ENCODE measurements at places on chromosomes 7 and 10.

- no peak for DNase-seq
Observed at GRCh38 chr7:138935465-138936011, 45.7 kb downstream of the KIAA1549 start.

DNA sequence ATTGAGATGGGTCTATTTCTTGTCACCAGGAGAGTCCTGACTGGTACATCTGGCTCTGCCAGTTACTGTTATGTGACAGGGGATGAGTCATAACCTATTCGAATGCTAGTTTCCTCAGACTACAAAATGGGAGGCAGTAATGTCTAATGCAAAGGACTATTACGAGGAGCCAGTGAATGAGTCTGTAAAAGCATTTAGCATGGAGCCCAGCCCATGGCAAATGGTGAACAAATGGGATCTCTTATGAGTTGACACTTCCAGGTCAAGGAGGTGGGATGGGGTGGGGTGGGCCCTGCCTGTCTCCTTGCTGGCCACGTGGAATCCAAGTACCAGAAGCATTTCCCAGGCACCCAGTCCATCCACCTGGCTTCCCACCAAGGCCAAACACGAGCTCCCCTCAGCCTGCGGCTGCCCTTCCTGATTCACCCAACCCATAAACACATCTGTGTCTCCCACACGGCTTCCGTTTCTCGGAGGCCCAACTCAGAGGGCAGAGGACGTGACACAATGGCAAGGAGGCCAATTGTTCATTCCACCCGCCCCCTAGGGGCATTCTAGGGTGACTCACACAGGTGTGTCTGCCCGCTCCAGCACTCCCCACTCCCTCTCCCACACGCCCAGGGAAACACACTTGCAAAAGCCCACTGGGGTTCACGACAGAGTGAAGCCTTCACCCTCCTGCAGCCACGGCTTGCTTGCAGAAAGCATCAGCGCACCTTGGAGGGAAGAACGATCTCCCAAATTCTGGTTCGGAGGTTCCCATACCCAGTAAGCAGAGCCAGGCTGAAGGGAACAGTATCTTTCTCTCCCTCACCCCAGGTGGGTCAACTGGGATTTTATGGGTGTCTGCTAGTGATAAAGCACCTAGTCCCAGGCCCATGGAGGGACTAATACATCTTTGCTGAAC is 109.8 kb downstream of the SH3PXD2A start:
- DNase-seq, result no peak

GRCh38 chr10:123455861-123456260 is 210.3 kb upstream of the GPR26 start:
- no peak for DNase-seq

DNA sequence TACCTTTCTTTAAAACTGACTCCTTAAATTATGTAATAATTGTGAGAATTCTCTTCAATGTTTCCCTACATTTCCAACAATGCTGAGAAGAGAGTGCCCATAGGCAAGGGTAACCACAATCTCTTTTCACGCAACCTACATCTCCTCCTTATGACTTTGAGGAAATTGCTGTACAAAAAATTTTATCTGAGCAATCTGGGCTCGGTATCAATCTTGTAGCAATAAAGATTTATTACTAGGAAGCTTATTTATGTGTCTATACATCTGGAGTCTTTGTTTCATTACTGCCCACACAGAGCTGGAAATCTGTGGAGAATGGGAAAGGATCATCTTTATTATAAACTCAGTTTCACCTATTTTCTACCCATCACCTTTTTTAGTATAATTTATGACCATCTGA is 913.8 kb upstream of the SORCS1 start:
- DNase-seq, result no peak

GRCh38 chr10:70492786-70493659 is 14.5 kb downstream of the PALD1 start:
- DNase-seq, result no peak

GRCh38 chr7:3168869-3169268 is 125.2 kb upstream of the CARD11 start:
- DNase-seq, result no peak

DNA sequence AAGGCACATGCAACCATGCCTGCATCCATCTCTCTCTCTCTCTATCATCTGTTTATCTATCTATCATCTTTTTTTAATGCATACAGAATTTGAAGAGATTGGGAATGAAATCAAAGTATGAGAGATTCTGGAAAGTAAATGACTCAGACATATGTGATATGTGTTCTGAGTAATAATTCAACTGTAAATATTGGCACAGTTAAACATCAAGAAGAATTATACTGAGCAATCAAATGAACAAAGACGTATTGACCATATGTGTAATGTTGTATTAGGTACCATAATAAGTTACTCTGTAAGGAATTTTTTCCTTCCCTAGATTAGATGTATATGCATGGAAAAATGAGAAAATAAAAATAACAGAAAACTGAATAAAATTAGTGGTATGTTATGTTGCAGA is 108.3 kb downstream of the SUGCT start:
- DNase-seq, result no peak

DNA sequence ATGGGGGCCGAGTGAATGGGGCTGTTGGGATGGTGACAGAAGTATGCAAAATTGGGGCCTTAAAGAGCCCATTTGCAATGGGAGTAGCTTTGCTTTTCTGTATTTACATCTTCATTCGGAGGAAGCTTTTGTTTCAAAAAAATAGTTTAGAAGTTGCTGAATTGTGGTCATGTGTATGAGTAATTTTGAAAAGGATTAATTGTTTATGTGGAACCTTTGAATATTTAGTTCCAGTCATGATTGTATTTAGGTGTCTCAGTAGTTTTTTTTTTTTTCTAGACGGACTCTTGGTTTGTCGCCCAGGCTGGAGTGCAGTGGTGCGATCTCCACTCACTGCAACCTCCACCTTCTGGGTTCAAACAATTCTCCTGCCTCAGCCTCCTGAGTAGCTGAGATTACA is 37.2 kb downstream of the RBM33 start:
- no peak for DNase-seq

- no peak for DNase-seq
Observed at GRCh38 chr10:102635377-102635776, 8.9 kb upstream of the TRIM8 start.

DNA sequence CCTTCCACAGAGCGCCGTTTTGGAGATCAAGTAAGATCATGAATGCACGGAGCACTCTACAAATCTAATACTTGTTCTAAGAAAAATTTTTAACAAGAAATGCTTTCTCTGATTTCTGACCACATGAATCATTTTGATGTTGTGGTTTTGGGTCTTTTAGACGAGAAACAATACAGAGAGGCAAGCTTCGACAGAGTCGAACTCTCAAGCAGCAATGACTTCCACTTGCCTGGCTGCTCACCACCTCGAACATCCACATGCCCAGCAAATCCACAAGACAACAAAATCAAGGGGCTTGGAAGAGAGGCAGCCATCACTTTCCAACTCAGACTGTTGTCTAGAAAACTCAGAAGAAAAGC is 69.4 kb upstream of the GSDME start:
- DNase-seq, result no peak

DNA sequence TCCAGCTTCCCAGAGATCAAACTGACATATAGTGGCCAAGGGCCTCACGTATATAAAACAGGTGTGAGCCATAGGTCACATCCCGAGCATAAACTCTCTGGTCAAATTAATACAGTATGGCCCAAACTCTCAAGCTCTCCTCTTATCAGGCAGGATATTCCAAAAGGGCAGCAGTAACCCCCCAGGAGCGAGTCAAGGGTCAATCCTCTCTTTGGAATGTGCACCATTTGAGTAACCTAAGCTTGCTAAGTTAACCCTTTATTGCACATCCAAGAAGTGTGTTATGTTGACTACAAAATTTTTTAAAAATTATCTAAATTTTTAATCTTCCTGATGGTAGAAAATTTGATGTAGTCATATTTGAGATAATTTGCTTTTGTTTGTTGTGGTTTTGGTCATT is 4.5 kb upstream of the TRIM24 start:
- DNase-seq, result no peak

DNA sequence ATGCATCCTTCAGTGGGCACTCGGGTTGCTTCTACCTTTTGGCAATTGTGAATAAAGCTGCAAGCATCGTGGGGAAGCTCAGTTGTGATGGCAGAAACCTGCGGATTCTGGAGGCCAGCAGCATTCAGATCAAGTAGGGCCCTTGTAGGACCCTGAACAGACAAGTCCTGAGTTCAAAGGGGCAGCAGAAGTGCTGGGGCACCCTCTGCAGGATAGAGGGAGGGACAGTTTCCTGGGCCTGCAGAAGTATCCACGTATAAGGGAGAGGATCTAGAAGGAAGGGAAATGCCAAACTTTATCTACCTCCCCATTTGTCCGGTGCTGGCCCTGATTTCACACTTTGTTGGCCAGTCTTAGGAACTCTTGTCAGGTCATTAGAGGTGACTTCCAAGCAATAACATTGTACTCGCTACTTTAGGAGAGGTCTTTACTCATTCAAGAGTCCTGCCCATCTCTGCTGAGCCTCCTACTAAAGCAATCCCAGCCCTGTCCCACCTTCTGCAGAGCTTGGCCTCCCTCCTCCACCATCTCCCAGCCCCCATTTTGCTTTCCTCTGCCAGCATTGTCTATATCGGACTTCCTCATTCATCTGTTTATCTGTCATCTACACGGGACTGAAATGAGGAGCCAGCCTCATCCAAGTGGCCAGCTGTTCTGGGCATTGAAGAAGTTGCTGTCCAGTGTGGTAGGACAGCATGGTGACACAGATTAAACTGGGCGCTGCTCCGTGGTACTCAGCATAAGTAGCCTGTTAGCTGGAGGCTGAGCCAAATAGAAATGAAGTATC is 26.6 kb upstream of the R3HCC1L start:
- DNase-seq, result no peak

DNA sequence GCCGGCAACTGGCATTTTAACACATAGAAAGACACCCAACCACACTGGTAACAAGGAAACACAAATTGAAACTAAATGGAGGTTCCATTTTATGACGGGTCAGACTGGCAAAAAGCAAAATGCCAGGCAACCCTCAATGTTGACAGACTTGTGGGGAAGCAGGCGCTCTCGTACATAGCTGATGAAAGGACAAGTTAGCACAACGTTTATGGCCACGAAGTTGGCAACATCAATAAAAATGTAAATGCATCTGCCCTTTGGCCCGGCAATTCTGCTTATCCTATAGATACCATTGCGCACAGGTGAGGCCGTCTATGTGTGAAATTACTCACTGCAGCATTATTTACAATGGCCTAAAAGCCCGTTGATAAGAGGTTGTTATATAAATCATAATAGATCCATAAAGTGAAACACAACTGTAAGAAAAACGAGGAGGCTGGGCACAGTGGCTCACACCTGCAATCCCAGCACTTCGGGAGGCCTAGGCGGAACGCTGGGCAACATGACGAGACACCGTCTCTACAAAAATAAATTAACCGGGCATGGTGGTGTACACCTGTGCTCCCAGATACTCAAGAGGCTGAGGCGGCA is 39.8 kb downstream of the FOXL3 start:
- DNase-seq, result no peak

DNA sequence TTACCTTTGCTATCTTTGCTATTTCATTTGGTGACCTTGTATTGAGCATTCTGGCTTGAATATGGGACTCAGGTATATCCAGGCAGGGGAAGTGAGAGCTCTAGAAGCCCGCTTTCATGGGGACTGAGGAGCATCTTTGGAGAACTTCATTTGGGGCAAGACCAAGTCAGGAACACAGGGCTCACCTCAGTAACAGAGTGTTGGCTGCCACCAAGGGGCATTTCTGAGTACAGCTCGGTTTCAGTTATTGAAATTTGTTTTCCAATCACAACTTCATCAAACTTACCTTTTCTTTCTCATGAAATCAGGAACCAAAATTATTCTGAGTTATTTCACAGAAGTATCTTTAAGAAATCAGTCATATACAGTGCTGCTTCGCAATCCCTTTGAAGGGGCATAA is 337.2 kb downstream of the C7orf25 start:
- DNase-seq, result no peak

- no peak for DNase-seq
Observed at GRCh38 chr7:128103498-128104107, 72.4 kb upstream of the LRRC4 start.

- DNase-seq, result no peak
Observed at GRCh38 chr10:13352519-13352918, 4.4 kb upstream of the SEPHS1 start.

DNA sequence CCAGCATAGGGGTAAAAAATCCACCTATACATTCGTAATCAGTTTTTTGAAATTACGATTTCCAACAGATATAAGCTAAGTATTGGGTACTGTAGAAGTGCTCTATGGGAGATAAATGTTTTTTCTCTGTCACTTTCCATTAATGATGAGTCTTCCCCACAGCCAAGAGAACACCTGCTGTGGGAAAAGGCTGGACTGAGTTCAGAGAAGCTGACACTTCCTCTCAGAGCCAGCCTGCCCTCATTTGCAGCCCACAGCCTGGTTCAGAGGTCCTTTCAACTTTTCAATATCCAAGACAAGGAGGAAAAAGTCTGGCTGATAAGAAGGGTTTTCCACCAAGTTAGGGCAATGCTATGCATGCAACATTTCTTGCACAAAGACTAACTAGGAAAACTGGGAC is 64.5 kb upstream of the DNAJB12 start:
- DNase-seq, result no peak

GRCh38 chr10:61961278-61961677 is 59.8 kb downstream of the ARID5B start:
- no peak for DNase-seq

DNA sequence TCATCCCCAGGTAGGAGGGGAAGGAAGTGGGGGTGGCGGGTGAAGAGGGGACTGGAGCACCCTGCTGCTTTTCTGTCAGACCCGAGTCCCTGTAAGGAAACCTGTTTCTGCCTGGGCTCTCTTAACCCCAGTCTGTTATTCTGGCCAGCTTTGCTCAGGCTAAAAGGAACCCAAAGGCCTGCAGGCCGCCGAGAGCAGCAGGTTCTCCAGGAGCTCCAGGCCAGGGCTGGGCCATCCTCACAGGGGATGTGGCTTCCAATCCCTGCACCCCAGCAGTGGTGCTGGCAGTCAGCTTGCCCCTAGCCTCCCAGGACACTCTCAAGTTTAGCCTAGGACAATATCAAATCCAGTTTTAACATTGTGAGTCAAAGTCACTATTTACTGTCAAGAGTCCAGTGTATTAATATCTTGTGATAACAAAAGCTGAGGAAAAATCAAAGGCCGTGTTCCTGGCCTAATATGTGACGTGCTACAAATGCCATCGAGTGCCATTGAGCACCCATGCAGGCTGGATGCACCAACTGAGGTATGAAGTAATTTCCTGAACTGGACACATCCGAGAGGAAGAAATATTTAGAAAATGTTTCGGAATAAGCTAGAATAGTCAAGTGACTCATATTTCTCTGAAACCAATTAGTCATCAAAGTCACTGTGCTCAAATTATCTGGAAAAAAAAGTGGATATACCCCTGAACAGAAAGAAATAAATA is 7.0 kb downstream of the PKD1L1 start:
- DNase-seq, result no peak

DNA sequence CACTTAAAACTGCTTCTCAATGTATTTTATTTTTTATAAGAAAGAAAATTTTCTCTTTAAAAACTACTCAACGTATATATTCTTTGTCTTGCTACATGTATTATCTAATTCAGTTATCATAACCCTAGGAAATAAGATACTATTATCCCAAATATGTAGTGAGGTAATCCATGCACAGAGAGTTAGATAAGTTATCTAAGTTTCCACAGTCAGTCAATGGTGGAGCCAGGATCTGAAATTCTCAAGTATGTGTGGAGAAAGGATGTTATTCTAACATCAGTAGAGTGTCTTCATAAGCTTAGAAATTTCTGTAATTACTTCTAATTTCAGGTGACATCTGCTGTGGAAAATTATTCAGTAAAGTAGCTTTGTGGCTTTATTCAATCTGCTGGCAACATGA is 239.9 kb downstream of the CSTF2T start:
- DNase-seq, result no peak
